SW 1271 (cell line): ENCODE measurements at places on chromosomes 6 and 20.

DNA sequence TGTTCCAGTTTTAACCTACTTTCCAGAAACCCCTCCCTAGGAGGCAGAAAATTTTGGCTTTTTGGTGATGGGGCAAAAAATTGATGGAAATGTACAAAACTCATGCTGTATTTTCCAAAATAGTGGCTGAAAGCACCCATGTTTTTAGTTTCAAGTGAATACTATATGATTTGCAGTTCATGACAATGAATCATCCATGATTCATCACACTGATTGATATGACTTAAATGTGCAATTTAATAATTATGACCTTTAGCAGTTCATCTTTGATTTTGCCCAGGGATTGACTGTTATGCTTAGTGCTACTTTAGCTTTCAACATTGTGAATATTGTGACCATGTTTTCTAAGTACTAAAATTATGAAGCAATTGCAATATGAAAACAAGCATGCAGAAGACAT lies 478.7 kb downstream of the HTR1B start:
- no peak for DNase-seq

DNA sequence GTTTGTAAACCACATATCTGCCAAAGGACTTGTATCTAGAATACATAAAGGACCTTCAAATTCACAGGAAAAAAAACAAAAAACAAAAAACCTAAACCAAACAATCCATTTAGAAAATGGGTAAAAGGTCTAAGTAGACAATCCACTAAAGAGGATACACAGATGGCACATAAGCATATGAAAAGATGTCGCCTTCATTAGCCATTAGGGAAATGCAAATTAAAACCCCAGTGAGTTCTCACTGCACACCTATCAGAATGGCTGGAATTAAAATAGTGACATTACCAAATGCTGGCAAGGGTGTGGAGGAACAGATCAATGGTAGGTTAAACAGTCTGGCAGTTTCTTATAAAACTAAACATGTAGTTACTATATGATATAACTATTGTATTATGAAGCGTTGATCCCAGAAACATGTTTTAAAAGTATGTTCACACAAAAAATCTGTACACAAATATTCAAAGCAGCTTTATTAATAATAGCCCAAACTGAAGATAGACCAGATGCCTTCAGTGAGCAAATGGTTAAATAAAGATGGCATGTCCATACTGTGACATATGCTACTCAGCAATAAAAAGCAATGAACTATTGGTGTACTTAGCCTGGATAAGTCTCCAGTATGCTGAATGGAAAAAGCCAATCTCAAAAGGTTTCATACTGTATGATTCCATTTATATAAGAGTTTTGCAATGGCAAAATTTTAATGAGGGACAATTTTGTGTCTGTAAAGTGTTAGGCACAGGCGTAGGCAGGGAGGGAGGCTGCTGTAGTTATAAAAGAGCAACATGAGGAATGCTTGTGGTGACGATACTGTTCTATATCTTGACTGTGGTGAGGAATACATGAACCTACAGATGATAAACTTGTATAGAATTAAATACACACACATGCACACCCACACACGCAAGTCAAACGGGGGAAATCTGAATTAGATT lies 43.9 kb downstream of the PLCB1 start:
- no peak for DNase-seq

GRCh38 chr20:56358070-56358469 lies 704 bp upstream of the FAM210B start:
- DNase-seq = no peak

GRCh38 chr6:84976526-84977362 lies 212.3 kb upstream of the TBX18 start:
- no peak for DNase-seq

GRCh38 chr20:45919542-45920399 lies 7.8 kb upstream of the PLTP start:
- DNase-seq = no peak
